ENCODE measurements at places on chromosomes 6 and 20.

DNA sequence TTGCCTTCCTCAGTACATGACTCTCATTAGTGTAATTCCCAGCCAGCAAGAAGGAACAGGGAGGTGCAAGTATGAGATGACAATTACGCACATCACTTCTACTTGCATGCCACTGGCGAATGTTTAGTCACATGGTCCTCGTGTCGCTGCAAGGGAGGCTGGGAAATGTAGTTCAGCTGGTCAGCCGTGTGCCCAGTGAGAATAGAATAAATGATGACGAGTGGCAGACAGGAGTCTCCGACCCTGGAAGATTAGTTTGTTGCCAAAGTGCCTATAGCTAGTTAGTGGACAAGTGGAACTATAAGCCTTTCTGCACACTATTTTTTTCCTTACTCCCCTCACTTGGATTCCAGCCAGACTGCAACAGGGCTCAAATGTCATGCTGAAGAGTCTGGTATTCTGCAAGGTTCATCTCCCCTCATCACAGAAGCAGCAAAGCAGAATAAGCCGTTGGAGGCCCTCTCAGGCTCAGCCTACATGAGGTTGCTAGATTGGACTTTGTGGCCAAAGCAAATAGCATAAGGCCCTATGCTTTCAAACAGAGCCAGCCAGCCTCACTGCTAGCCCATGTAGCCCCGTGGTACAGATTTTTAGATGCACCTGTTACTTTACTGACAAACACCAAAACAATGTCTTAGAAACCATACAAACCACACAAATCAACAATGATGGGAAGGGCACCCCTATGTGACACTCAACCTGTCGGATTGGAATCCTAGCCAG lies 9.7 kb downstream of the LINC00237 start:
- DNase-seq, result peak; percentile 68

GRCh38 chr6:33853736-33854135 lies 49.9 kb upstream of the MLN start:
- no peak for DNase-seq

DNA sequence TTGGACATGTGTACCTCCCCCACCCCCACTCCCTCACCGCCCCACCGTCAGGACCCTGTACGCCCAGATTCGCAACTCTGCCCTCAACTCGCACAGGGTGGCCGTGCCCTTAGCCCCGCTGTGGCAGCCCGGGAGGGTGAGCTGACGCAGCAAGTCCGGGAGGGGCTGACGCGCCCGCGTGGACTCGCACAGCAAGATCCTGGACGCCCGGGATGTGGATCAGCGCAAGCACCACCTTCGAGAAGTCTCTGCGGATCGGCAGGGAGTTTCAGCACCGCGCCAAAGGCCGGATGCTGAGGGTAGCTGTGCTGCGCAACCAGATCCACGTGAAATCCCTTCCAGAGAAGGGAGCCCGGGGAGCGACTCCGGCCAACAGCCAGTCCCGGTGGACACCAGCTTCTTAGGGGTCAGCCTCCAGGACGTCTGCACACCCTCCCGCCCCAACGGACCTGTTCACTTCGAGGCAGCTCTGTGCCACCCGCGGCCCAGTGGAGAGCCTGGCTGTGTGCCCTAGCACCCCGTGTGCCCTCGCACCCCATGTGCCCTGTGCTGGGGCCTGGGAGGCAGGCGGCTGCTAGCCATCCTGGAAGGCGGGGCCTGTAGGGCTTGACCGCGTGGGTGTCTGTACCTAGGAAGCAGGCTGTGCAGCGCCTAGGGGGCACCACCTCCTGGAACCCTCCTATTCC lies 6.7 kb upstream of the GJA10 start:
- DNase-seq, result no peak

GRCh38 chr6:12200015-12200564 lies 90.1 kb upstream of the EDN1 start:
- DNase-seq, result no peak

- no peak for DNase-seq
These were observed 6.4 kb upstream of the CHRNA4 start for GRCh38 chr20:63367446-63368055.

DNA sequence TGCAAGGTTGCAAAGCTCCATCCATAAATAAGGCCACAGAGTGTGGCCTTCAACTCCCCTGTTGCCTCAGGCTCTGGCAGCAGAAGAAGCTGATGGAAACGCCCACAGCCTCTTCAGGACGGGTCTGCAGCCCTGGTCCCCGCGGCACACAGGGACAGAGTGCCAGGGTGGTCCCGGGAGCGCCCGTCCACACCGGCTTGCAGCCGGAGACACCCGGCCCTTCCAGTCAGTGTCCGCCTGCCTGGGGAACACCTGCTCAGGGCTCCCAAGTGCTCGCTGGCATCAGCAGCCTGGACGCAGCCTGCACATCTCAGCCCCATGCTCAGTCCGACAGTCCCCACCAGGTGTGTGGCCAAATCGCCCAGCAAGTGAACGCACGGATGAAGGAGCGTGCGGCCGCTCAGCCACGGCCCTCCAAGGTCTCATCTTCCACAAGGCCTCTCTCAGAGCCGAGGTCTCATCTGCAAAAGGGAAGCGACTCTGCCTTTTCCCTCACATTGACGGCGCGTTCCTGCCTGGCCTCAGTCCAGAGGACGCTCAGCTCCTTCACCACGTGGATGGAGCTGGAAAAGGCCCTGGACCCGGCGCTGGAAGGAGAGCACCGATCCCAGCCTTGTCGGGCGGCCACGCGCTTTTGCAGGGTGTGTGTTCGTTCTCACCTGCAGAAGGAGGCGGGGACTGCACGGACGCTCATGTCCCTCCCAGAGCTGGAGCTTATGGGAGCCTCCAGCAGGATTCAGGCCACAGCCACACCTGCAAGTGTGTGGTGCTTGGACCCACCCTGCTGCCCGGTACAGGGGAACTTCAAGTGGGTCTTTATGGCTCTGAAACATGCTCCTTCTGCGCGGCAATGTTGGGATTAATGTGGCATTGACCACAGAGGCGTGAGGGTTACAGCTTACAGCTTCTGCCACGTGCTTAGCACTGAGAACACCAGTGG lies 180.4 kb downstream of the DLL1 start:
- no peak for DNase-seq

- no peak for DNase-seq
These were observed 143.4 kb downstream of the DHX35 start for GRCh38 chr20:39105551-39105950.

GRCh38 chr20:47038566-47039560 lies 144.2 kb downstream of the EYA2 start:
- DNase-seq, result no peak

DNA sequence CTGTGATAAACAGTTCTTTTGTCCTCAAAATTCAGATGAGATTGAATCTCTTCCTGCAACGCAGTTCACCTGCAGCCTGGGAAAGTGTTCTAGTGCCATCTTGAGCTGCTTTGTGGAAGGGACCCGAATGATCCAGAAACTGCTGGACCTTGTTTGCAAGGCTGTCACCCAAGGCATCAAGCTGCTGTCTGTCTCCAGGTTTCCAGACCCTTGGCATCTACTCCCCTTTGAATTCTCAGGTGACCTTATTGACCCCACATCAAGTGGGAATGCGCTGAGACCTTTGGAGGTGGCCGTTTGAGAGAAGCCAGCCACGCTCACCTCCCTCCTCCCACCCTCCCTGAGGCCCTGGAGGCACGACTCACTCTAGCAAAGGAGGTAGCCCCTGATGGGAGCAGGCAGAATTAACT lies 112.5 kb downstream of the EDN3 start:
- peak; percentile 7 for DNase-seq
